ENCODE measurements at places on chromosomes 11 and 22.

GRCh38 chr11:128207861-128208321 is 379.5 kb downstream of the ETS1 start:
- no peak for DNase-seq
- H3K27me3 ChIP-seq: no peaks in the 10 kb centered on the region
- H3K4me1 ChIP-seq: peaks cover 30% of the 10 kb centered on the region
- no peak overlapping the region for H3K4me3 ChIP-seq

- no peak overlapping the region for H3K4me3 ChIP-seq
- H3K4me1 ChIP-seq: no peaks in the 10 kb centered on the region
- DNase-seq: no peak
- no peak overlapping the region for H3K27ac ChIP-seq
- H3K27me3 ChIP-seq: no peaks in the 10 kb centered on the region
These were observed 44.5 kb downstream of the ZNF280B start for GRCh38 chr22:22463855-22464540.

DNA sequence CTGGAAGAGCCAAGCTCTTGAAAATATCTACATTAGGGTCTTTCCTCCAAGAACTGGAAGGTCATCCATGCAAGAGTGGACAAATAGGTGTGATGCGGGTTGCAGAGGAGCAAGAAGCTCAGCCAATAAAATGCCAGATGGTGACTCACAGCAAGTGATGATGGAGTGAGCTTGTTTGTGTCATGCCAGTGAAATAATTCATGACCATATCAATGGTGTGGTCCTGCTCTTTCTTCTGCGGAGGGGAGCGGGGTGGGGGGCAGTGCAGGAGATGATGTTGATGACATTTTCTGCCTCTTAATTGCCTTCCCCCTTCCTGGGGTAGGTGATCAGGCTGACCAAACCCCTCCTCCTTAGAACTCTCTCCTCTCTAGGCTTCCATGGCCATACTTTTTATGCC is 118.5 kb upstream of the TIMP3 start:
- H3K4me3 ChIP-seq: no peak overlapping the region
- DNase-seq: no peak
- no peak overlapping the region for H3K27ac ChIP-seq
- no peaks in the 10 kb centered on the region for H3K4me1 ChIP-seq

DNA sequence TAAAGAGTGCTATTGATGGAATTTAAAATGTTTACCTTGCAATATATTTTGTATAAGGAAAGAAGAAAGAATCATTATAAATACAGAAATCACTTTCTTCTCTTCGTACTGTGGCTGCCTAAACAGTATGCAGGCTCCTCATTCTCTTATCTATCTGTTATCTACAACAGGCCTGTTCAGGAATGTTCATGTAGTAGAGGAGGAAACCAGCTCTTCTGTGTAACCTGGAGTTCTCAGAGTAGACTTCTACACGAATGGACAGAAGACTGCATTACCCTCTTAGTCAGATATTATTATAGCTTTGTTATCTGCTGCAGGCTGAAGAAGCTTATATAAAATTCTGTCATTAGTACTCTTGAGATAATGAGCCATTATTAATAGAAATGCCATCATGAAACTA is 1225.9 kb upstream of the CNTN5 start:
- no peak for DNase-seq
- no peak overlapping the region for H3K27ac ChIP-seq
- H3K4me1 ChIP-seq: no peaks in the 10 kb centered on the region
- no peak overlapping the region for H3K4me3 ChIP-seq
- no peaks in the 10 kb centered on the region for H3K27me3 ChIP-seq

DNA sequence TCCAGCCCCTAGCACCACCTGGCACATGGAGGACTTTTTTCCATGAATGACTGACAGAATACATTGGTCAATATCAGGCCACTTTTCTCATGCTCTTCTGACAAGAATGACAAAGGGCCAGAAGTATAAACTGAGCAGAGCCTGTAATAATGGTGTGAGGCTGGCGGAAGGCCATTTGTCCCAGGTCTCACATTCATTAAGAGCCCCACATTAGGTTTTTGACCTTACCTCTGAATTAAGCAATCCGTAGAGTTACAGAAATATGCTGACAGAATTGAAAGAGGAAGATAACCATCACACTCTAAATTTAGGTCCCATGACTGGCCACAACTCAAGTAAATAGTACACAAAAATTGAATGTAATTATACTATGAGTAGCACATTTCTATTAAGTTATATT is 55.2 kb downstream of the SYT9 start:
- no peaks in the 10 kb centered on the region for H3K27me3 ChIP-seq
- H3K27ac ChIP-seq: no peak overlapping the region
- DNase-seq: no peak
- H3K4me3 ChIP-seq: no peak overlapping the region
- H3K4me1 ChIP-seq: no peaks in the 10 kb centered on the region
- no peaks in the 10 kb centered on the region for H3K36me3 ChIP-seq

- H3K4me3 ChIP-seq: no peak overlapping the region
- H3K27ac ChIP-seq: peak overlapping the region; percentile 66
- H3K36me3 ChIP-seq: no peaks in the 10 kb centered on the region
- H3K4me1 ChIP-seq: no peaks in the 10 kb centered on the region
- no peaks in the 10 kb centered on the region for H3K27me3 ChIP-seq
These were observed 22.9 kb upstream of the A4GALT start for GRCh38 chr22:42743501-42743991.

DNA sequence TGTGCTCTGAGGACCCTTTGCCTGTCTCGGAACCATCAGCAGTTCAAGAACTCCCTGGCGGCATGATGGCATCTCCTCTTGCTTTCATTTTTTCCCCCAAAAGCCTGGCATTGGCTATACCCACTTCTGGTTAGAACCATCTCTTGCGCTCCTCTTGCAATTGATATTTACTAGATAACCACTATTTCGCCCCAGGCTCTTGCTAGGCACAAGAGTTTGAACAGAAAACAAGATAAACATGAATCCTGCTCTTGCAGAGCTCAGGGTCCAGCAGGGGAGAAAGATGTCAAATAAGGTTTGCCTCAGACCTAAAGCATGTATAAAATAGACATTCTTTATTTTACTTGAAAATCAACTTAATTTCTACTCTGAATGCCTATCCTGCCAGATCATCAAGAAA is 33.1 kb downstream of the SLCO2B1 start:
- H3K4me3 ChIP-seq: no peak overlapping the region
- peaks cover 19% of the 10 kb centered on the region for H3K4me1 ChIP-seq
- H3K36me3 ChIP-seq: no peaks in the 10 kb centered on the region
- no peak for DNase-seq
- no peaks in the 10 kb centered on the region for H3K27me3 ChIP-seq

- no peaks in the 10 kb centered on the region for H3K36me3 ChIP-seq
- H3K27ac ChIP-seq: no peak overlapping the region
- no peaks in the 10 kb centered on the region for H3K4me1 ChIP-seq
- peak; percentile 48 for DNase-seq
- no peaks in the 10 kb centered on the region for H3K27me3 ChIP-seq
These were observed 1376.4 kb downstream of the TBC1D22A start for GRCh38 chr22:48138855-48139254.

DNA sequence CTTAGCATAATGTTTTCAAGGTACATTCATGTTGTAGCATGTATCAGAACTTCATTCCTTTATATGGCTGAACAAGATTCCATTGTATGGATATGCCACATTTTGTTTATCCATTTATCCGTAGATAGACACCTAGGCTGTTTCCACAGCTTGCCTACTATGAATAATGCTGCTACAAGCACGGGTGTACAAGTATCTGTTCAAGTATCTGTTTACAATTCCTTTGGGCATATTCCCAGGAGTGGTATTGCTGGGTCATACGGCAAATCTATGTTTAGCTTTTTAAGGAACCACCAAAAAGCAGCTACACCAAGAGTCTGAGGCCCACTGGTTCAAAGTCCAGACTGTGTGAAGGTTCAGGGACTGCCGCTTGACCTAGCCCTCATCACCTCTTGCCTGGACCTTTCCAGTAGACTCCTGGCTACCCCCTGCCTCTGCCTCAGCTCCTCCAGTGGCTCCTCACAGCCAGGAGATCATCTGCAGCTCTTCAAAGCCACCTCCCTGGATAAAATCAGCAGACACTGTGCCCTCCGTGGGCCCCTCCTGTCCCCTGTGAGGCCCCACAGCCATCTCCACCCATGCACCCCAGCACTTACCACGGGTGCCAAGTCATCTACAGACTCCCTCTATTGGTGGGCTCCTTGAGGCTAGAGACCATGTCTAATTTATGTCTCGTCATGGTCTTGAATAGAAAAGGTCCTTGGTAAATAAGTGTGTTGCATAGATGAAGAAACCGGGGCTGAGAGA is 160.3 kb downstream of the MN1 start:
- H3K36me3 ChIP-seq: no peaks in the 10 kb centered on the region
- H3K4me1 ChIP-seq: peaks cover 38% of the 10 kb centered on the region
- H3K27me3 ChIP-seq: no peaks in the 10 kb centered on the region
- no peak overlapping the region for H3K4me3 ChIP-seq
- no peak for DNase-seq

DNA sequence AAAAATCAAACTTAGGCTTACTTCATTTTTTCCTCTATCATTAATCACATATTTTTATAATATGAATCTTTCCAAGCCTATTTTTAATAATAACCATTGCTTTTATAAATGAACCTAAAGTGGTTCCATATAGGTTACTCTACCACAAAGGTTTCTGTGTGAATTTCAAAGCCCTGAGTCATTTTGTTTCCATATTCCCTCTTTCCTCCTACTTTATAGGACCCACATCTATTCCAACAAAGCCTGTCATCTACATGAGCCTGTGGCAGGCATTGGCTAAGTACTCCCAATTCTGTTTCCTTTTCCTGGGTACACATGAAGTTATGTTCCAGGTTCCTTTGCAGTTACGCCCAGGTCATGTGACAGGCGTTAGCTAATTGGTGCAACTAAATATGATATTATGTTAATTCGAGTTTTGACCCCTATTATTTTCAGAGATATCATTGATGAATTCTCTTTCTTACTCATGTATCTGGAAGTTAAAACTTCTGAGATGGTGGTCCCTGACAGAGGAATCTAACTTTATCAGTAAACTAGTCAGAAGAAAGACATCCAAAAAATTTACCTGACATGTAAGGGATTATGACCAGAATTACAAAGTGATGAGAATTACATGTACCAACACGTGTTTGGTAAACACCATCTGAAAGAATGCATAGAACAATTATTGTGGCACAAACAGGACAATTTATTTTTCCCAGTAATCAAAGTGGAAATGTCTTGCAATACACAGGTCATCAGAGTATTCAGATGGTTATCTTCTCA is 1264.0 kb upstream of the CNTN5 start:
- no peak overlapping the region for H3K4me3 ChIP-seq
- no peaks in the 10 kb centered on the region for H3K36me3 ChIP-seq
- H3K27me3 ChIP-seq: no peaks in the 10 kb centered on the region
- H3K27ac ChIP-seq: no peak overlapping the region
- no peak for DNase-seq
- H3K4me1 ChIP-seq: no peaks in the 10 kb centered on the region

GRCh38 chr11:61352038-61352437 is 9.6 kb downstream of the CYB561A3 start:
- no peaks in the 10 kb centered on the region for H3K27me3 ChIP-seq
- no peak overlapping the region for H3K27ac ChIP-seq
- H3K4me1 ChIP-seq: no peaks in the 10 kb centered on the region
- DNase-seq: no peak
- no peak overlapping the region for H3K4me3 ChIP-seq
- H3K36me3 ChIP-seq: peaks cover 46% of the 10 kb centered on the region

- no peaks in the 10 kb centered on the region for H3K36me3 ChIP-seq
- H3K27me3 ChIP-seq: no peaks in the 10 kb centered on the region
- H3K4me3 ChIP-seq: peak within 1 kb of the TSS; percentile 61
- no peak for DNase-seq
These were observed at the start of gene TTLL12 for GRCh38 chr22:43186272-43187170. TSS of gene TTLL12 (minus strand) at chr22:43187134. CDS start at chr22:43187069, 65 bp downstream.

GRCh38 chr11:2933375-2934020 is 4.3 kb upstream of the PHLDA2 start:
- H3K4me3 ChIP-seq: no peak overlapping the region
- H3K27me3 ChIP-seq: no peaks in the 10 kb centered on the region
- no peaks in the 10 kb centered on the region for H3K4me1 ChIP-seq
- no peak overlapping the region for H3K27ac ChIP-seq
- peak; percentile 75 for DNase-seq

GRCh38 chr11:67303132-67303834 is at the start of gene SSH3:
TSS of gene SSH3 (plus strand) at chr11:67303530. CDS start at chr11:67303626, 96 bp downstream.
- H3K4me3 ChIP-seq: peak within 1 kb of the TSS; percentile 74
- H3K27ac ChIP-seq: peak within 1 kb of the TSS; percentile 81
- DNase-seq: no peak
- H3K4me1 ChIP-seq: peaks cover 31% of the 10 kb centered on the region
- H3K36me3 ChIP-seq: peaks cover 32% of the 10 kb centered on the region

- H3K27me3 ChIP-seq: no peaks in the 10 kb centered on the region
- H3K4me3 ChIP-seq: peak overlapping the region; percentile 61
- H3K4me1 ChIP-seq: no peaks in the 10 kb centered on the region
These were observed 1.1 kb downstream of the CREB3L1 start for GRCh38 chr11:46278387-46279125.

GRCh38 chr11:32044158-32044863 is 46.6 kb upstream of the RCN1 start:
- no peak overlapping the region for H3K27ac ChIP-seq
- H3K4me3 ChIP-seq: no peak overlapping the region
- no peak for DNase-seq

DNA sequence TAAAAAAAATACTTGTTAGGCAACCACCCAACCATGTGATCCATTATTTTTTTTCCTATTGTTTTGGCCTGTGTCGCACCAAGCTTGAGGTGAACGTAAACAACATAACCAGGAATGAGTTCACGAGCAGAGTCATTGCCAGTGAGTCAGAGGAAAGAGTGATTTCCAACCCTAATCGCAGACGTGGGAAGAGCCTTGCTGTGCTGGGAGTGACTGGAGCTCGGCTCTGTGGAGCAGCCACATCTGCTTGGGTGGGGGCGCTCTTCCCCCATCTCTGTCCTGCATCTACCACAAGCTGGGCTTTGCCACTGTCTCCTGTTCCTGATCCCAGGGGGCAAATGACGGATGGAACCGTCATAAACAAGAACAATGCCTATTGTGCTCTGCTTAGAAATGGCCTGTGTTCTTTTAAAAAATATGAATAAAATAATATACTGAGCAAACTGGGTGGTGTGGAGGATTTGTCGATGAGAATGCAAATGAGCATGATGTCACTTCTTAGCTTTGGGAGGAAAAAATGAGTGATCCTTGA is 210.0 kb downstream of the KIRREL3 start:
- no peak overlapping the region for H3K27ac ChIP-seq
- no peaks in the 10 kb centered on the region for H3K27me3 ChIP-seq
- H3K36me3 ChIP-seq: no peaks in the 10 kb centered on the region
- no peak overlapping the region for H3K4me3 ChIP-seq
- no peaks in the 10 kb centered on the region for H3K4me1 ChIP-seq

- H3K4me3 ChIP-seq: no peak overlapping the region
- no peaks in the 10 kb centered on the region for H3K4me1 ChIP-seq
- H3K27me3 ChIP-seq: no peaks in the 10 kb centered on the region
- H3K27ac ChIP-seq: no peak overlapping the region
- DNase-seq: no peak
These were observed 44.9 kb downstream of the CSTPP1 start for GRCh38 chr11:46981436-46981835.

DNA sequence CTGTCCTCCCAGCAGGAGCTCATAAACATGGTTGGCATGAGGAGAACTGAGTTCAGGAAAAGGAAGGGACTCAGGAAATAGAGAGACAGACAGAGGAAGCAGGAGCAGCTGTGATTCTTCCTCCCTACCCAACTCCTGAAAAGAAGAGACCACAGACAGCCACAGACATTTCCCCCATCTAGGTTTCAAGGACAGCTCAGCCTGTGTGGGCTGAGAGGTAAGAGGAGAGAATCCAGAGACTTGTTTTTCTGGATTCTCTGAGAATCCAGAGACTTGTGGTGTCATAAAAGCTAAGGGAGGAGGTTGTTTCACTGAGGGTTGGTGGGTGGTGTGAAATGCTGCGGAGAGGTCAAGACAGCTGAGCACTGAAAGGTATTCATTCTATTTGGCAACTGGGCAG is 19.0 kb upstream of the STK33 start:
- no peaks in the 10 kb centered on the region for H3K36me3 ChIP-seq
- H3K4me3 ChIP-seq: no peak overlapping the region
- H3K4me1 ChIP-seq: no peaks in the 10 kb centered on the region
- no peak overlapping the region for H3K27ac ChIP-seq
- no peaks in the 10 kb centered on the region for H3K27me3 ChIP-seq
- DNase-seq: no peak

Data from right atrium auricular region (tissue), 2 donors.